Naive thymus-derived CD4-positive, alpha-beta T cell (primary cell): ENCODE measurements at places on chromosomes 4 and X. TPM values are rescaled to one million over a fixed set of nuclear protein-coding genes. Genes with fewer than 3 reads are reported as not detected.

DNA sequence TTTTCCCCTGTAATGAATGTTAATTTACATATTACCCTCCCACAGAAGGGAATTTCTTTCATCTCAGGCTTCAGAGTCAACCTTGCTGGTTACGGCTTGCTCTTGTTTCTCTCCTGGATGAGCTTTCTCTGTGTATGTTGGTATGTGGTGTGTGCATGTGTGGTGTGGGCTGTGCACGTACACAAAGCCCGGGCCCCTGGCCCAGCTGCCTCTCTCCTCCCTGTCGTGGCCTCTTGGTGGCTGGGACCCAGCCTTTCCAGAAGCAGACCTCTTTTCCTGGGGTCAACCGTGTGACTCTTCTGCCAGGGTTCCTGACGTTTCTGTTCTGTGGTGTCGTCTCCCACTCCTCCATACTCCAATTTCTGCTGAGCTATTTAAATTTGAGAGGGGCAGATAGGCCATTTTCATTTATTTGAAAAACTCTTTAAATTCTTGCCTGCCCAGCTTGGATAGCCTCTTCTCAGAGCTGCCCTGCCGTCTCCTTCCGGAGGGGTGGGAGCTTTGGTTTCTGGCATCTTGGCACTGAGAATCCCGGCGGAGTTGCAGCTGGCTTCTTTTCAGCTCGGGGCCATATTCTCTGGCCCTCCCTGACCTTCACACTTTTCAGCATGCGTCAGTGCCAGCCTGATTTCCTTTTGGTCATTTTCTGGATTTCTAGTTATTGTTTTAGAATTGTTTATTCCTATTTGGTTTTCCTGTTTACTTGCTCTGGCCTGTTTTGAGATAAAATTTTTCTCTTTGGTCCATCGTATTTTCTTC, 25.1 kb downstream of the FHDC1 start:
- no peak overlapping the region for H3K4me3 ChIP-seq
- no peaks in the 10 kb centered on the region for H3K36me3 ChIP-seq
- no peak overlapping the region for H3K27ac ChIP-seq

GRCh38 chrX:46819136-46819535, 17.7 kb upstream of the RP2 start:
- no peaks in the 10 kb centered on the region for H3K4me1 ChIP-seq
- H3K4me3 ChIP-seq, result no peak overlapping the region
- no peak overlapping the region for H3K27ac ChIP-seq
- H3K36me3 ChIP-seq, result no peaks in the 10 kb centered on the region

GRCh38 chrX:133474574-133474973, 59.3 kb upstream of the GPC4 start:
- H3K4me1 ChIP-seq, result no peaks in the 10 kb centered on the region
- no peak overlapping the region for H3K4me3 ChIP-seq
- H3K27me3 ChIP-seq, result no peaks in the 10 kb centered on the region
- no peaks in the 10 kb centered on the region for H3K36me3 ChIP-seq
- no peak overlapping the region for H3K27ac ChIP-seq
- no peak for DNase-seq

- DNase-seq, result no peak
- H3K4me1 ChIP-seq, result no peaks in the 10 kb centered on the region
- H3K27ac ChIP-seq, result no peak overlapping the region
- no peak overlapping the region for H3K4me3 ChIP-seq
- no peaks in the 10 kb centered on the region for H3K36me3 ChIP-seq
Observed at GRCh38 chr4:125022855-125023501, 291.8 kb upstream of the FAT4 start.

- no peak overlapping the region for H3K27ac ChIP-seq
- H3K36me3 ChIP-seq, result no peaks in the 10 kb centered on the region
- no peak overlapping the region for H3K4me3 ChIP-seq
- no peaks in the 10 kb centered on the region for H3K27me3 ChIP-seq
Observed at GRCh38 chr4:114021451-114021850, 42.0 kb upstream of the ARSJ start.

The XAGE2 gene
- not detected for total RNA-seq

GRCh38 chrX:95058815-95059214, 1384.8 kb downstream of the FAM133A start:
- H3K36me3 ChIP-seq, result no peaks in the 10 kb centered on the region
- no peaks in the 10 kb centered on the region for H3K27me3 ChIP-seq
- H3K4me1 ChIP-seq, result no peaks in the 10 kb centered on the region
- no peak overlapping the region for H3K4me3 ChIP-seq
- H3K27ac ChIP-seq, result no peak overlapping the region
- DNase-seq, result no peak

The C4orf51 gene
- not detected for total RNA-seq

The INTU gene
- total RNA-seq, result not detected

GRCh38 chrX:77960567-77960966, 8.9 kb downstream of the PGAM4 start:
- DNase-seq, result no peak
- no peak overlapping the region for H3K27ac ChIP-seq
- H3K36me3 ChIP-seq, result no peaks in the 10 kb centered on the region

DNA sequence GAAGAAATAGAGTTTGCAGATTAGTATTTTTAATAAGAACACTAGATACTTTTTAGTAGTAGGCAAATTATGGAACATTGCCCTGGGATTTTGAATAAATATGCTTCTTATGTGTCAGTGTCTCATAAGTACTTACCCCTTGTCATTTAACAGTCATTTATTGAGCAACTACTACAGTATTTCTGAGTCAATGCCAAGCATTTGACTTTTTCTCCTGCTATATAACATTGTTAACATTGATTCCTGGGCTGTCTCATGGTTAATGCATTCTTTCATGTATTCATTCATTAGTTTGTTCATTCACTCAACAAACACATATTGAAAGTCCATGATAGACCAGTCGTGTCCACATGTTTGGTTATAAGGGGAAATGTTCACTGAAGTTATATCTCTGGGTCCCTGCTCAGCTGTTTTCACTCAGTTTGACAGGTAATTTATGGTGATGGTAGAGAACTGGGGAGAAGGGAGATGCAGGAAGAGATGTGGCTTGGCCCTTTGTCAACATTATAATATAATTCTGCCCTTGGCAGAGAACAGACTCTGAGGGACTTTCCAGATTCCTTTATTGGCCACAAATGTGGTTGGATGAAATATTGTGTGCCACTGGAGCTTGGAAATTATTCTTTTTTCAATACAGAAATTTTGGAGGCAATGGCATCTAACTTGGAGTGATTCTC, 49.8 kb downstream of the OSTC start:
- no peaks in the 10 kb centered on the region for H3K4me1 ChIP-seq
- no peak for DNase-seq
- H3K4me3 ChIP-seq, result no peak overlapping the region
- H3K27me3 ChIP-seq, result no peaks in the 10 kb centered on the region
- H3K36me3 ChIP-seq, result no peaks in the 10 kb centered on the region
- no peak overlapping the region for H3K27ac ChIP-seq

DNA sequence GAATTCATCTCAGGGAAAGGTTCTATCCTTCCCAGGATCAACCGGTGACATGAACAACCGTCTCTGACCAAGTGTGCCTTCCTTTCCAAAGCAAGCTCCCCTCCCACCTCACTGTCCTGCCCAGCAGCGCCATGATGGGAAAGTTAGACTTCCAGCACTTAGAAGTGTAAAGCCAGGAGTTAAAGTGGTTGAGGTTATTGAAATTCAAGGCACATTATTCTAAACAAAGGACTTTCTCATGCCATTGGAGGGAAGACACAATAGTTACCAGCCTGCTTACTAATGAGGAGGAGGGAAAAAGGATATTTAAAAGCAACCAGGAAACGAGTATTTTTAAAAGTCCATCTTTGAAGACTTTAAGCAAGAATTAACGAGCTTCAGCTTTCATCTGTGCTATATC, 96.8 kb downstream of the NSUN7 start:
- H3K27ac ChIP-seq, result no peak overlapping the region
- H3K27me3 ChIP-seq, result no peaks in the 10 kb centered on the region
- no peaks in the 10 kb centered on the region for H3K4me1 ChIP-seq
- DNase-seq, result no peak

GRCh38 chr4:174628191-174628590, 105.9 kb upstream of the HPGD start:
- no peaks in the 10 kb centered on the region for H3K4me1 ChIP-seq
- H3K4me3 ChIP-seq, result no peak overlapping the region
- no peaks in the 10 kb centered on the region for H3K36me3 ChIP-seq
- no peak overlapping the region for H3K27ac ChIP-seq

The RRH gene
- total RNA-seq, result 0.49 TPM

- H3K4me1 ChIP-seq, result no peaks in the 10 kb centered on the region
- H3K27me3 ChIP-seq, result no peaks in the 10 kb centered on the region
- no peak overlapping the region for H3K4me3 ChIP-seq
- H3K27ac ChIP-seq, result no peak overlapping the region
Observed at GRCh38 chrX:78213331-78213730, 73.9 kb upstream of the TAF9B start.

DNA sequence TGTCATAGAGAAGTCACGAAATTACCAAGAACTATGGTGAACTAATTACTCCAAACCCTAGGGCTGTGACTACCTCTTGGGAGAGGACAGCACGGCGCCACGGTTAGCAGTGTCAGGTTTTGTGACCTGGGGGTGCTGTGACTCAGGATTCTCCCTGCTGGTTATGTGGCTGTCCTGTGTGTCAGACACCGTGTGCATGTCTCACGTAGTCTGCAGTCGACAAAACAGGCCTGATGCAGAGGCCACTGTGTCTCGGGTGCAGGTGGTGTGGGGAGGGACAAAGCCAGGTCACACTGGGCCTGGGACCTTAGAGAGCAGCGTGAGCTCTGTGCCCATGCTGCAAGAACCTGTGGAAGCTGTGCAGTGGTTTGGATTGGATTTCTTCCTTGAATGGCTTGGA, 34.1 kb downstream of the TNIP2 start:
- DNase-seq, result no peak
- H3K36me3 ChIP-seq, result no peaks in the 10 kb centered on the region
- H3K27ac ChIP-seq, result no peak overlapping the region
- H3K27me3 ChIP-seq, result no peaks in the 10 kb centered on the region

GRCh38 chr4:185033950-185034349, 15.7 kb downstream of the HELT start:
- H3K36me3 ChIP-seq, result no peaks in the 10 kb centered on the region
- H3K4me1 ChIP-seq, result no peaks in the 10 kb centered on the region
- H3K4me3 ChIP-seq, result no peak overlapping the region
- H3K27ac ChIP-seq, result no peak overlapping the region
- H3K27me3 ChIP-seq, result no peaks in the 10 kb centered on the region
- DNase-seq, result no peak

The SLC25A5 gene
- total RNA-seq, result 90.2 TPM

DNA sequence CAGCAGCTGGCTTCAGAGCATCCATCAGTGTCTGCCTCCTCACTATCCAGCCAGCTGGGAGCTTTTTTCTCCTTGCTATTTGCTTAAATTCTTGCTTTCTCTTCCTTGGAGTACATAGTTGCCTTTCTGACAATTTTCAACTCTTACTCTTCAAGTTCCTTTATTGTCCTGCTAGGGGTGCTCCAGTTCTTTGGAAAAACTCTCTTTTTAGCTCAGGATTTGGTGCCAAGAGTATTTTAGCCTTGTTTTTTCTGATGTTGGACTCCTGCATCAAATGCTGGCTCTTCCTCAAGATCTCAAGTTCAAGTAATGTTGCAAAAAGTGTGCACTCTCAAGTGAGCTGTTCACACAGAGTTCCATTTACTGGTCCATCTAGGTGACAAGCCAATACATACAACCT, 126.4 kb downstream of the KDR start:
- no peaks in the 10 kb centered on the region for H3K36me3 ChIP-seq
- H3K27ac ChIP-seq, result no peak overlapping the region
- H3K4me3 ChIP-seq, result no peak overlapping the region
- no peak for DNase-seq
- H3K4me1 ChIP-seq, result no peaks in the 10 kb centered on the region

The ADGRG4 gene
- total RNA-seq, result not detected

The GLUD2 gene
- total RNA-seq, result not detected

DNA sequence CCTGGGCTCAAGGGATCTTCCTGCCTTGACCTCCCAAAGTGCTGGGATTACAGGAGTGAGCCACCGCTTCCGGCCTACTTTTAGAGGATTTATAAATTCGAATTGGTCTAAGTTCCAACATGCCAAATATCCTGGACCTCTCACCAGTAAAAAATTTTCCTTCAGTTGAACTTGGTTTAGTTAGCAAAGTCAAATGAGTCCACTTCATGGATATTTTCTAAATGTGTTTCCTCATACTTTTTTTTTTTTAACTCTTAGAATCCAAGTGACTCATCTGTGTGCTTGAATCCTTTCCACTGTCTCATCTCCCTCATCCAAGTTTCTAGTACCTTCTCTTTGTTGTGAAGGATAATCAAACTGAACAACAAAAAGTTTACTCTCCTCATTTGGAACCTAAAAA, 49.7 kb downstream of the RBM47 start:
- H3K27me3 ChIP-seq, result no peaks in the 10 kb centered on the region
- no peak for DNase-seq
- H3K4me3 ChIP-seq, result no peak overlapping the region
- no peaks in the 10 kb centered on the region for H3K4me1 ChIP-seq

DNA sequence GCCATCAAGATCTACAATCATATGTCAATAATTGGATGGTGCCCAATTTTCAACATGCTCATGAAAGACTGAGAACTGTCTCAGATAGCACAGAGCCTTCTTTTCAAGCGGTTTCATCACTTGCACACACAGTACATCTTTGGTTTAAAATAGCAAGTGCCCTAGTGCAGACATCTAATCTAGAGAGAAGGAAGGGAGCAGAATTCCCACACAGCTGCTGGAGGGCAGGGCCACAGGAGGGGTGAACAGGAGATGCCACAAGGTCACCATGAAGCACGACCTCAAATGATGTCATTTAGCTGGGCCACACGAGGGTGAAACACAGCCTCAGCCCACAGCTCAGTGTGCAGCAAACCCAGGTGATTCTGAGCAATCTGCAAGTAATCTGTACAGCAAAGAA, 24.3 kb downstream of the LEF1 start:
- no peak for DNase-seq
- H3K4me1 ChIP-seq, result peaks cover 92% of the 10 kb centered on the region
- H3K27ac ChIP-seq, result peak overlapping the region; percentile 81
- no peaks in the 10 kb centered on the region for H3K36me3 ChIP-seq
- no peaks in the 10 kb centered on the region for H3K27me3 ChIP-seq

GRCh38 chr4:1112821-1113182, 562 bp downstream of the RNF212 start:
- DNase-seq, result no peak
- H3K4me1 ChIP-seq, result no peaks in the 10 kb centered on the region
- no peaks in the 10 kb centered on the region for H3K27me3 ChIP-seq
- no peaks in the 10 kb centered on the region for H3K36me3 ChIP-seq

DNA sequence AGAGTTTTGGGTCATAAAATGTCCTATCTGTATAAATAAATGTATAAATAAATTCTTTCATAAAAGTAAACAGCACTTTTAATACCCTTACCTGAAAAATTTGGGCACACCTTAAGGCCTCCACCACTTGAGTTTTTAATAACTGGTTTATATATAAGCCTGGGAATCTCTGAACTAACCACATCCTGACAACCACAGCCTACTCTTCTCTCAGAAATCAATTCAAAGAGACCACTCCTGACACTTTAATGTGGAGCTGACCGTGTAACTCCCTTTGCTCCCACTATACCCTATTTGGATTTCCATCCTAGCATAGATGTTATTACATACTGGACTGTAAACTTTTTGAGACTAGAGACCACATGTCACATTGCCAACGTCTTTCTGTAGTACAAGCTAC, 3.5 kb downstream of the FBXL5 start:
- H3K36me3 ChIP-seq, result no peaks in the 10 kb centered on the region
- no peak for DNase-seq
- H3K27ac ChIP-seq, result peak overlapping the region; percentile 47
- no peak overlapping the region for H3K4me3 ChIP-seq
- no peaks in the 10 kb centered on the region for H3K27me3 ChIP-seq

GRCh38 chr4:182533964-182534363, 290.8 kb downstream of the TENM3 start:
- no peaks in the 10 kb centered on the region for H3K4me1 ChIP-seq
- H3K27me3 ChIP-seq, result no peaks in the 10 kb centered on the region
- DNase-seq, result no peak
- H3K27ac ChIP-seq, result no peak overlapping the region

The DCX gene
- not detected for total RNA-seq
